ENCODE measurements at places on chromosomes 16 and 17.

GRCh38 chr17:37240381-37240780 lies 135.4 kb upstream of the C17orf78 start:
- no peak for DNase-seq

GRCh38 chr16:77383606-77384187 lies 51.1 kb downstream of the ADAMTS18 start:
- peak; percentile 45 for DNase-seq

GRCh38 chr17:2081564-2081963 lies 26.7 kb downstream of the HIC1 start:
- no peak for DNase-seq

GRCh38 chr17:28500712-28501379 lies 5.3 kb upstream of the FOXN1 start:
- peak; percentile 88 for DNase-seq

- no peak for DNase-seq
These were observed 593.5 kb upstream of the SOX9 start for GRCh38 chr17:71527311-71527710.

GRCh38 chr17:82229698-82230608 lies 1.1 kb downstream of the SLC16A3 start:
- DNase-seq, result no peak

DNA sequence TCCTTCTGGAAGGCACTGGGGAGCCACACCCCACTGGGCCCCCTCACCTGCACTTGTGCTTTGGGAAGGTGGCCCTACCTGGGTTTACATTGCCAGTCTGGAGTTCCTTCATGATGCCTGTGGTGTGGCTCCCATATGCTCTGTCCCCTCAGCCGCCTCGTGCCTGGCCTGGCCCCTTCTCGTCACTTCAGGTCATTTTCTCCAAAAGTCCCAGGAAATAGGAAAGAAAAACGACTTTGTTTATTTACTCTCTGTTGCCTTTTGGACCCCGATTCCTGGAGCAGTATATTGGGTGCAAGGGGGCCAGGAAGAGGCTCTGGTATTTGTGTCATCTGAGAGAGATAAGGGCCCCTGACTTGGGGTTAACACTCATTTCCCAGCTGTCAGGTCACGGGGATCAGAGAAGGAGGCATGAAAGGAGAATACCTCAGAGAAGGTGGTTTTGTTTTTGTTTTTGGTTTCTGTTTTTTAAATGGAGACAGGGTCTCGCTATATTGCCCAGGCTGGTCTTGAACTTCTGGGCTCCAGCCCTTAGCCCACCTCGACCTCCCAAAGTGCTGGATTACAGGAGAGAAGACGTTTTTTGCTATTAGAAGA lies 4.7 kb downstream of the SOCS3 start:
- no peak for DNase-seq

DNA sequence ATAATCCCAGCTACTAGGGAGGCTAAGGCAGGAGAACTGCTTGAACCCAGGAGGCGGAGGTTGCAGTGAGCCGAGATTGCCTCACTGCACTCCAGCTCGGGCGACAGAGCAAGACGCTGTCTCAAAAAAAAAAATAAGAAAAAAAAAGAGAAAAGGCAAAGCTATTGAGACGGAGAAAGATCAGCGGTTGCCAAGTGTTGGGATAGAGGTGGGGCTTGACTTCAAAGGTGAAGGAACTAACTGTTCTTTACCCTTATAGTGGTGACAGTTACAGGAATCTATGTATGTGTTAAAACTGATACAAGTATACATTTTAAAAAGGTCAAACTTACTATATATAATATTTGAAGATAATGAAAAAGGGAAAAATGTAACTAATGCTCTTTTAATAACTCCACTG lies 22.5 kb downstream of the AKAP10 start:
- DNase-seq, result no peak

Measured in NCI-H69 (cell line).